HT-29 (cell line): ENCODE measurements at places on chromosomes 2 and 18.

DNA sequence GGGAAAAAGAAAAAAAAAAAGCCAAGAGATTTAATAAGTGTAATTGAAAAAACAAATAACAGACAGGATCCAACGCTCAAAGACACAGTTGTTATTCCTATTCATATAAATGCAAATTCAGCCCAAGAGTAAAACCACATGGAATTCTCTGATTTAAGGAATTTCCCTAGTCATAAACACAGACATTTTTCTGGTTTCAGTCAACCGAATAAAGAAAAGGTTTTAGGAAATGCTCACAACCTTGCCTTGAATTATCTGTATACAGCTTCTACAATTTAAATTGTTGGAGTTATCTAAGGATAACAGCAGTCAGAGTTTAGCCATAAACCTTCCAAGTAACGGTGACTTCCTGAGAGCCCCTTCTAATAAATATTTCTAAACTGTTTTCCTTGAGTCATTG is 122.7 kb downstream of the VWC2L start:
- no peak for DNase-seq

DNA sequence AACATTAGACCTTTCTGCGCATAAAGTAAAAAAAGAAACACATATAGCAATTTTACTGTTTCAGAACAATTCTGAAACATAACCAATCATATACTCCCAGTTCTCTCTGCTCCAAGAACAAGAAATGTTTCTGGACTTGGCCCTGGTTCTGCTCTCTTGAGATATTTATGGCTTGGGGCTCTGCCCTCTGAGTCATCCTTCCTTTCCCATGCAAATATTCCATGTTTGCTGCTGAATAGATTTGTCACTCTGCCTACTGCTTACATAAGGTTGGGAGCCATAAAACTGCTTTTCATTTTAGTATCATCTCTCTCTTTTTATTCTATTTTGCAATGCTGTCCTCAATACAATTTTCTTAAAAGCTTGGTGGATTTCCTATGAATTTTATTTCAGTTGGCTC is 499.6 kb upstream of the ACVR2A start:
- DNase-seq: peak; percentile 34

GRCh38 chr18:53937037-53937436 is 287.4 kb downstream of the MBD2 start:
- DNase-seq: no peak

DNA sequence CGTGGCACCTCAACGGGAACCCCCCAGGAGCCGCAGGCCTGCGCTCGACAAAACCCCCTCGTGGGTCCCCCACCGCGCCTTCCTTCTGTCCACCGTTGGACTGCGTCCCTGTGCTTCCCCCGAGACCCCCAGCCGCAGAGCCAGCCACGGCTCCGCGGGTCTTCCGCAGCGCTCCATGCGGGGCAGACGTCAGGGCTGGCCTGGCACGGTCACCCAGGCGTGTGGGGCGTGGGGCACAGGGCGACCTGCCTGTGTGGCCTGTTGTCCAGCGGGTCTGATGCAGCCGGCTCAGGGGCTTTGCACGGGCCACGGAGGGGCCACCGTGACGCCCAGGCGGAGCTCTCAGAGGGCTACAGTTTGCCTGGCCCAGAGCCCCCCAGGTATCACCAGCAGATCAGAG is 11.0 kb downstream of the NFATC1 start:
- DNase-seq: no peak

- no peak for DNase-seq
Observed at GRCh38 chr18:55466789-55467188, 121.2 kb downstream of the TCF4 start.

GRCh38 chr2:230412371-230412711 is 3.7 kb upstream of the SP100 start:
- DNase-seq: no peak

DNA sequence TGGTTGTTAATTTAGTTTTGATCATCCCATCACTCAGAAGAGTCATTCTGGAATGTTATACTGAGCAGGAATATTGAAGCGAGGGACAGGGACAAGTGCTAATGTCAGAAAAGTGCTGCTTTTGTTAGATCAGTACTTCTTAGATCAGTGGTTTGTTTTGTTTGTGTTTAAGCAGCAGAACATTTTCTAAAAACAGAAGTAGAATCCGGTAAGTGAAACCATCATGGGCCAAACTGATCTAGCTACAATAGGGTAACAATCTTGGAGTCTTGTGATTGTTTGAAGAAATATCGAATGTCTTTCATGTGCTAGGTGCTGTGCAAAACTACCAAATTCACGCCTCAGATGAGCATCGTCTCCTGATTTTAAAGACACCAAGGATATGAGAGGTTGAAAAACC is 45.1 kb upstream of the SEC11C start:
- DNase-seq: no peak

DNA sequence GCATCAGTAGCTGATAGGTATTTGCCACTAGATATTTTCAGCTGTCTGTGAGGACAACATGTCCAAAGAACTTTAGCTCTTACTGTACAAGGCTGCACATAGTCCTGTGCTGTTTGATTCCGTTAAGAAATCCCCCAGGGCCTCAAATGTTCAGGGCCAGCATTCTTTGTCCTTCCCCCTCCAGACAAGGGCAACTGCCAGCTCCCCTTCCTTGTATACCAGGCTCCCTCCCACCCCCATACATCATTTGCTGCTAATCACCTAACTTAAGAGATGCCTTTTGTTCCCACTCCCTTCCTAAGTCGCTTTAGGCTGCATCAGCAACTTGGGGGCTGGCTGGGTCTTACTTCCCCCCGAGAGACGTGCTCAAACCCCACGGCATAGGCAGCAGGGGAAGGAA is 138.7 kb downstream of the CDH20 start:
- no peak for DNase-seq

DNA sequence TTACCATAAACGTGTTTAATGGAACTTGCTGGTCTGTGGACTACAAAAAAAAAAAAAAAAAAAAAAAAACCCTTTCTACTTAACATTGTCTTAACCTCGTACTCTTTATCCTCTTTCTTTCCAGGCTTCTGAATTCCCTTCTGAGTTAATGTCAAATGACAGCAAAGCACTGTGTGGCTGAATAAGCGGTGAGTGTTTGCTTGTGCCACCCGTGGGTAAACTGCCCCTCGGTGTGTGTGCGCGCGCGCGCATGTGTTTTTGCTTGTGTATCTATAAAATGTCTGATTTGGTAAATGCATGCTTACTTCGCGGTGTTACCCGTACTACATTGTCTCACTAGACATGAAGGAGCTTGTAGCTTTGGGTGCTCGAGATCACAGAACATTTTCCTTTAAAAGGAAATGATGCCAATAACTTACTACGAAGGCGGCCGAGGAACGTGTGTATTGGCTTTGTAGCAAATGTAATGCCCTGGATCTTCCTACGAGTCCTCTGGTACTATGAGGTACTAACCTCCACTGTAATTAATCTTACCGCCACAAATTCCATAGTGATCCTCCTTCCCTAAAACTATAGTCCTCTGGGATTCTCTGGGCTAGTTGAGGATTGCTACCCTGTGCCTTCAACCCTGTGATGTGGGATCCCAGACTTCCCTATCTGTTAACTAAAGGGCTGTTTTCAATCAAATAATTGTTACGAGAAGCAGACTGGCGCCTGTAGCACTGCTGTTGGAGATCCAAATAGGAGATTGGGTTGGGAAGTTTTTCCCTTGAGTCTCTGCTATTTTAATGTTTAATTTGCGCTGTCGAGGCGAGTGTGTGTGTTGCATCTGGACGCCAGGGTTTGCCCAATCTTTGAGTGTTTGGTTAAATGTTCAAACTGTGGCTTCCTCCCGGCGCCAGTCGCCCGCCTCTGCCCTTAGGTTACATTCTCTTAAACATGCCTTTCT is 1.1 kb downstream of the ID2 start:
- peak; percentile 70 for DNase-seq

GRCh38 chr2:152715854-152716428 is 1.3 kb downstream of the PRPF40A start:
- DNase-seq: peak; percentile 63

DNA sequence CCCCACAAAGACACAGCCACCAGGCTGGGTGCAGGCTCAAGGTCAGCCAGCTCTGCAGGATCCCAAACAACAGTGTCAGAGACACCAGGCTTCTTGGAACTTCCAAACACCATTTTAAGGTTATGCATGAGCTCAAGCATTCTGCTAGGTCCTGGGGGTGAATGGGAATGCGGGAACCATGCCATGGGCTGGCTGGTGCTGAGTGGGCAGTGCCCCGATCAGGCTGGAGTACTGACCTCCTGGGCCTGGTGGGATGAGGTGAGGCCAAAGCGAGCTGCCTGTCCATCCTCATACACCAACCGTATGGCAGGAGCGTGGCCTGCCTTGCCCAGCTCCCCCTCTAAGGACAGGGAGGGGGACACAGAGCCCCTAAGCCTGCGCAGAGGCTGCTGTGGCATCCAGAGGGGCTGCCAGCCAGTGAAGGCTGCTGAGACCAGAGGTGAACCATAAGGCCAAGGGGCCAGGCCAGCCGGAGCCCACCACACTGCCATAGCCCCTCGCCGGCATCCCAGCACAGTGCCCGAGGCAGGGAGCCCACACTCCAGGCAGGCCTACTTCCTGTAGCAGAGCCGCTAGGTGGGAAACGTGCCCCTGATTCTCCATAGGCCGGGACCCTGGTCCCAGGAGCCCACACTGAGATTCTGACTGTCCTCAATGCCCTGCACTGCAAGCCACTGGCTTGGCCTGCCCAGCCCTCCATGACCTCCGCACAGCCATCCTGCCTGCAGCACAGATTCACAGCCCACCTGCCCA is 135.0 kb downstream of the HDAC4 start:
- DNase-seq: no peak

- no peak for DNase-seq
Observed at GRCh38 chr2:41483982-41484857, 563.6 kb upstream of the PKDCC start.

DNA sequence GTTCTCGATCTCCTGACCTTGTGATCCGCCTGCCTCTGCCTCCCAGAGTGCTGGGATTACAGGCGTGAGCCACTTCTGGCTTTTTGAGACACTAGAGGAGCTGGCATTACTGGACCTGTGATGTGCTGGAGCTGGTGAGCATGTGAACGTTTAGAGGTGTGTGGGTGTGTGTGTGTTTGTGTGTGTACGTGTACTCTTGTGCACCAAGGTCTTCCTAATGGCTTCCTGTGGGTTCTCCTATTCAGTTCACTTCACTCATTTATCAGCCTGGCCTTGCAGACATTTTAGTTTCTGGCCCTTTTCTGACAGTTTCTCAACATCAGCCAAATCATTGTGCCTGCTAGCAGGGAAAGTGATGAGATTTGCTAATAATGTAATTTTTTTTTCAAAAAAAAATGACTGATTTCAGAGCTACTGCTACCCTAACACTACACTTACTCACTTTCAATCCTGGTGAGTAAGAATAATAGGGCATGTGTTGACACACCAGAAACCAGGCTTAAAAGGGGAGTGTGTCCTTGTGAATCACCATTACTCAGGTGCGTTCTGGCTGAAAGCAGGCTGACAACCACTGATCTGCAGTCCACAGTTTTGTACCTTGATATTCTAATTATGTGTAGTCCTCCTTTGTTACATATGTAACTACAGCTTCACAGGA is 41.0 kb upstream of the ACTR3 start:
- DNase-seq: no peak

- DNase-seq: no peak
Observed at GRCh38 chr2:56382466-56382865, 198.7 kb downstream of the CCDC85A start.

DNA sequence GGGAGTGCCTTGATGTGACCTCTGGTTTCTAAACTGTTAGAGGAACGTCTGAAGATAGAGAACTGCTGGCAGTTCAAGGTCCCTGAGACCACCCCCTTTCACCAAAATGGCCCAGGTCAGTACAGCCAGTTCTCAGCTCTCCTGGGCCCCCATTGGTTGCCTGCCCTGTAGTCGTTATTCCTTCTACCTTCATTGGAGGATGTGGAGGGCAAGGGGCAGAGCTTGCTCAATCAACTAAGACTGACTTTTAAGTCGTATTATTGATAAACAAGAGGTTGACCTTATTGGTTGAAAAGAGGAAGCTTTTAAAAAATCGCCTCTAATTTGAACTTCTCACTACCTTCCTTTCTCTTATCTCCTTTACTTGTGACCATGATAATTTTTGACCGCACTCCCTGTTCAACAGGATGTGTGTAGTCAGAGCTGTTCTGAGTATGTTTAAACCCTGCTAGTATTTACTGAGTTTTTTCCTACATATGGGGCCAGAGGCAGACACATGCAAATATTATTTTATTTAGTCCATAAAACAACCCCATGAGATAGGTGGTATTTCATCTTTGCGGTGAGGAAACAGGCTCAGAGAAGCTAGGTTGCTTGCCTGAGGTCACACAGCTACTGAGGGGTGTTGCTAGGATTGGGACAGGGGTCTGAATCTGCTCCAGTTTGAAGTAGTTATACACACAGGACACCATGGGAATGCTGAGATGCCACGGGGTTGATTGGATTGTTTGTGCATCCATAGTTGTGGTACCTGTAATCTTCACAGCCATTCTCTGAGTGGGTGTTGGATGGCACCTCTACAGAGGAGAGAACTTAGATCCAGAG is 65.9 kb downstream of the TMEM247 start:
- no peak for DNase-seq

GRCh38 chr2:234808907-234809306 is 142.9 kb upstream of the SH3BP4 start:
- DNase-seq: no peak

DNA sequence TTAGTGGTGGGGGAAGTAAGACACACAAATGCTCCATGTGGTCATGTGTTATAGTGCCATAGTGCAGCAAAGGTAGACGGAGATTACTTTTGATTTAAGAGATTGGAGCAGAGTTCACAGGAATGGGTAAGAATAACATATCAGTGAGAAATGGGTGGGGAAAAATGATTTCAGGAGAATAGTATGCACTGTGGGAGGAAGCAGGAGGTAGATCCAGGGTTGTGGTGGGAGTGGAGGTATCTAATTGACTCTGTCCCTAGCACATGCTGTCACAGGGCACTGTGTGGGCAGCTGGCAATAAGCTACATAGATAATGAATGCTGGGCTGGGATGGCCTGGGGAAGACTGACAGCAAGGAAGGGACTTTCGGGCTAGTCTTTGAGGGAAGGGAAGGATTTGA is 65.3 kb downstream of the STAT1 start:
- DNase-seq: peak; percentile 69

DNA sequence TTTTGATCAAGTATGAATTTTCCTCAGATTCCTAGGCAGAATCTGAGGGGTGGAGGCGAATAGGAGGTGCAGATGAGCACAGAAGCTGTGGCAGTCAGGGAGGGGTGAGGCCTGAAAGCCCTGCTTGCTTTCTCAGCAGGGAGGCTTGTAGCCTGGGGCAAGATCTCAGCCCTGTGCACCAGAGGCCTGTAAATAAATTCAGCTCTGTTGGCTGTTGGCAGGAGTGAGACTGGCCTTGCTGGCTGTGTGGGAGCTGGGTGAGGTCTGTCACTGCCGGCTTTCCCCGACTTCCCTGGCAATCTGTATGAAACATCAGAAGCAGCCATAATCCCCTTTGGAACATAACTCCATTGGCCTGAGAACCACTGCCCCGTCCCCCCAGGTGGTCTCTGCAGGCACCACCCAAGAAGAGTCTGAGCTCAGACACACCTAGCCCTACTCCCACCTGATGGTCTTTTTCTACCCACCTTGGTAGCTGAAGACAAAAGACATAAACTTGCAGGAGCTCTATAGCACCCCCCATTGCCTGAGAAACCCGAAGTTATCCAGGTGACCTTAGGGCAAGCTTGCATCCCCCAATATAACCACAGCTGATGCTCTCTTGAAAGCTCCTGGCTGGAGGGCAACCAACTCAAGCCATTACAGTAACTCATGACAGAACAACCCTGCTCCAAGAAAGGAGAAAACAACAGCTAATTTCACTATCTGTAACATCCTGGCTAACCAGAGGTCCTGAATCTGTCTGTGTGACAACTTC is 32.3 kb downstream of the EVA1A start:
- no peak for DNase-seq

GRCh38 chr18:48452861-48453323 is 43.7 kb upstream of the ZBTB7C start:
- DNase-seq: peak; percentile 41

GRCh38 chr2:174554529-174555150 is 43.0 kb downstream of the WIPF1 start:
- DNase-seq: no peak
